ENCODE measurements at places on chromosomes 7 and 10.
A peak's percentile ranks its signal among the peaks of the same experiment; 100 is the strongest.

- no peak for DNase-seq
Observed at GRCh38 chr7:47327698-47328391, 254.1 kb downstream of the TNS3 start.

- DNase-seq = peak; percentile 15
Observed at GRCh38 chr7:108805808-108806397, 236.2 kb downstream of the DNAJB9 start.

DNA sequence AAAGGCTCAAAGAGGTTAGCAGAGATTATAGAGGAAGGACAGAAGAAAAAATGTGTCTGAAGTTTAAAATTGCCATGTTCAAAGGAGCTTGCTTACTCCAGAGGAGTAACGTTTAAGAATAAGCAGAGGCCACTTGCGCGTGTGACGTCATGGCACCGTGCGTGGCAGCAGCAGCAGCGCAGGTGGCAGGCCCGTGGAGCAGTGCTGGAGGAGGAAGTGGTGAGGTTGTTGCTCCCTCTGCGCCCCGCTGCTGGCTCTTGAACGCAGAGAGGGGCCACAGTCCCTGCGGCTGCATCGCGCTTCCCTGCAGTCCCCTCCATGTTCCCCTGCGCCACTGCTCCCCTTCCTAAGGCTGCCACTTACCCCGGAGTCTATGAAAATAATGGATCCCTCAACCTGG lies 37.5 kb downstream of the GDI2 start:
- DNase-seq = no peak

DNA sequence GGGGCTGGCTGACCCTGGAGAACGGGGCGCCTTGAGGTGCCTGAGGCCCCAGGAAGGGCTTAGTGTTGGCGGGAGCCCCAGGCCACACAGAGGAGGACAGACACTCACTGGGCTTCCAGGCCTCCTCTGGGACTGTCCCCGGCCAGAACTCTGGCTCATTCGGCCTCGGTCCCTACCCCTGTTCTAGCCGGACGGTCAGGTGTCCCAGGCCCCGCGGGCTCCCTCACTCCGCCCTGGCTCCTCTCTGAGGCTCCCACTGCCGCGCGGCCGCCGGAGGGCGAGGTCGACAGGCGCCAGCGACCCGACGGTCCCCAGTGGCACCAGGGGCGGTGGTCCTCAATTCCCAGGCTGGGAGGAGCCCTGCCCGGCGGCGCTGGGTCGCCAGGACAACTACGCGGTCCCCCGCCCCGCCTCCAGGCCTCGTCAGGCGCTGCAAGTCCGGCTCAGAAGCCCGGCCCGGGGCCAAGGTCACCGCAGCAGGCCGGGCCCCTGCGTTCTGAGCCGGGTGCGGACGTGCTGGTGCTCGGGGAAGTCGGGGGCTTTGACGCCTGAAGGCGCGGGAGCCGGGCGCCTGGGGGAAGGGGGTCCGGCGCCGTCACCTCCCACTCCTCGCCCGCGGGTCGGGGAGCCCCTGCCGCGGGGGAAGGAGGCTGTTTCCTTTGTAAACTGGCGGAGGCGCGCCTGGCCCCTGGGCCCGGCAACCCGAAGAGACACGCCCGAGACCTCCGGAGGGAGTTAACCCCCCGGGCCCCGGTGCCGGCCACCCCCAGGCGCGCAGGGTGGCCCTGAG lies 1.1 kb upstream of the PWWP2B start:
- peak; percentile 14 for DNase-seq

DNA sequence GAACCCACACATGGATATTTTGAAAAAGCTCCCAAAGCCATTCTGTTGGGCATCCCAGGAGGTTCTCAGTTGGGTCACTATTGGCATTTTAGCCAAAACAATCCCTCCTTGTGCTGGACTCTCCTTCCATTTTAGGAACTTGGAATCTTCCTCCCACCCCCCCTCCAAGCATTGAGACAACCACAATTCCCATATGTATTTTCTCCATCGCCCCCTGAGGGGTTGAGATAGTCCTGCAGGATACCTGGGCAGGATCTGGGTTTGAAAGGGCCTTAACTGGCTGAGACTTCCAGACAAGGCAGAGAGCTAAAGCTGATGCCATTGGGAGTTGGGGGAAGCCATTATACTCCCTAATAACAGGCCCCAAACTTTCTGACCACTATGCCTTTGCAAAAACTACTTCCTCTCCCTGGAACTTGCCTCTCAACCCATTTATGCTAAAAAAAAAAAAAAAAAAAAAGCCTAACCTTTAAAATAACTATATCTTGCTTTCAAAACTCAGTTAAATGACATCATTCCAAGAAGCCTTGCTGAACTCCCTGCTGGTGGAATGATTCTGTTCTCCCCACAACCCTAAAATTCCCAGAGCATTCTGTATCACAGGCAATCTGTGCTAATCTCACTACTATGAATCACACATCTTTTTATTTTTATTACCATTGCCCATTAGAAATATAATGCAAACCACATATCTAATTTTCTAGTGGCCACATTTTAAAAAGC lies 77.5 kb upstream of the PDE1C start:
- DNase-seq = no peak
